ENCODE measurements at places on chromosomes 12 and 14.

GRCh38 chr14:33834466-33835260, 116.2 kb downstream of the EGLN3 start:
- no peak for DNase-seq

- no peak for DNase-seq
Observed at GRCh38 chr14:39034481-39035296, 68.3 kb downstream of the SEC23A start.

GRCh38 chr12:132558042-132558856, 52.1 kb downstream of the LRCOL1 start:
- peak; percentile 99 for DNase-seq

DNA sequence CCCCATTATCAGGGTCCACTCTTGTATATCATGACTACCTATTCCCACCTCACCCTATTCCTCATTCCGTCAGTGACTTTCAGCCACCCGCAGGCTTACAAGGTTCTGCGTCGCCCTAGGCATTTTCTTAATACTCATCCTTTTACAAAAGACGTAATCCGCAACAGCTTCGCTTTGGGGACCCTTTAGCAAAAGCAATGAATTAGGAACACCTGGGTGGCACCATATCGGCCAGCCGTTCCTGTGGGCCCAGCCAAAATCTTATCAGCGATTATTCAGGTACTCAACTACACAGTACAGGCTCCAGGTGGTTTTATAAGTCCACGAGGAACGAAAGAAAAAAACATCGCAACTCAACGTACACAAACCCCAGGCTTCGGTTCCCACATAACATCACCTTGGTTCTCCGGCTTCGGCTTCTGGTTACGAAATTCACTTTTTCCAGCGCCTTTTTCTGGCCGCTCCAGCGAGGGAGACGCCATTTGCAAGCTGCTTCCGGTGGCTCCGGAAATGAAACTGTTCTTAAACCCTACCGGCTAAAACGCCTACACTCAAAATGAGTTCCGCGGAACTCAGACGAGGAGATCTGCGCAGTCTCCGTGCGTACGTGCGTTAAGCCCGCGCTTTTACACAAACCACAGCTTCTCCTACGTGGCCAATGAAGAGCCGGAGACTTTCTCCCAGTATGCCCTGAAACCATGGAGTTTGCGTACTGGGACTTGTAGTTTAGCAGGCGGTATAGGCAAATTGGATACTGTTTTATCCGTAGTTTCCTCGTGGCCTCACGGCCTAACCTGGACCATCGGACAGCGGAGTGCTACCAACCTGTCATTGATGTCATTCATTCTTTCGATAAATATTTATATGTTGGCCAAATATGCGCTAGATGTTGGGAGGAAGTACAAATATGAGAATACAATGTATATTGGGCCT, at the start of gene KRR1:
Gene KRR1, minus strand, starts transcription at position 494 of the 933 bp plus-strand sequence. Its CDS starts 12 bp downstream, at position 482.
- peak; percentile 99 for DNase-seq

DNA sequence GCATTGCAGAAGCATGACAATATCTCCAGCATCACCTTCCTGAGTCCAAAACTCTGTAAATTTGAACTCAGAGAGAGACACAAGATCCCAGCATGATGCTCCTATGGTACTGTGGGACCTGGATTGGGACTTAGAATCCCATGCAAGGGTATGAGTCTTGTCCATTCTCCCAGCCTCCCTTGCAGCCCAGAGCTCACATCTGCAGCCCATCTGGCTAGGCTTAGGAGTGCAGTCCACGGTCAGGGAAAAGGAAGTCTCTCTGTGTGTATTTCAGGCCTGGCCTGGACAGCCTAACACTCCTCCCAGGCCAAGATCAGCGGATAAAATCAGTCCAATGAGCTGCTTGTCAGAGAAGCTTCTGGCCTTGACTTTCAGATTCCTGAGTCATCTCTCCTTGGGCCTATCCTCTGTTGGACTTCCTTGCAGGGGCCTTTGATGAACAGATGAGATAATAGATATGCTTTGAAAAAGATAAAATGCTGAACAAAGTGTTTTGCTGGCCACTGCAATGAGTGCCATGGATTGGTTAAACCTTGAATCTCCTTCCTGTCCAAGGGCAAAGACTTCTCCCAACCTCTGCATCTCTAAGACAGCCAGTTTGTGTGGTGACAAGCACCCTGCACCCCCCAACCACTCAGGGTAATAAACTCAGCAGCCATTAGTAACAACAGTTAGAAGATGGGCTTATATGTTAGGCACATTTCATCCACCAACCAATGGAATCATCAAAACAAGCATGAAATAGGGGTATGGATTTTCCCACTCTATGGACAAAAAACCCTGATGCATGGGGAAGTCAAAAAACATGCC, 412.8 kb upstream of the TBX3 start:
- DNase-seq = no peak

DNA sequence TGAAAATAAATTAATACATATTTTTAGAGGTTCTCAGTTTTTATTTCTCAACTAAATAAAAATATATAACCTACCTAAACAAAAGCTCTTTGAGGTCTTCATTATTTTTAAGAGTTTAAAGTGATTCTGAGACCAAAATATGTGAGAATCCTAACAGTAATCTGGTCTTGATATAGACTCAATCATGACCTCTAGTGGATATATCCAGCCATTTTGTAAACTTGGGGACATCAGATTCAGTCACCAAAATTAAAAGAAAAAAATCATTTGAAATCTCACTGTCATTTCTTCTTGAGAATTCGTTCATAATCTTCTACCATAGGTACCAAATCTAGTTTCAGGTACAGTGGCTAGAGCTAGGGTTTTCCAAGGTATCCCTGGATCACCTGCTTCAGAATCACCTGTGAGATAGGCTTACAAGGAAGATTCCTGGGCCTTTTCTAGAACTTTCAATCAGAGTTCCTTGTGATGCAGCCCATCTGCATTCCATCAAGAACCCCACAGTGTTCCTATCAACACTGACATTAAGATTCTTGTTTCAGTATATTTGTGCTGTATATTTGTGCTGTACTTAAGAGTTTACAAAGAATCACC, 214.9 kb downstream of the ADAMTS20 start:
- DNase-seq = peak; percentile 44

GRCh38 chr12:28872654-28873268, 276.3 kb upstream of the FAR2 start:
- DNase-seq = peak; percentile 77

DNA sequence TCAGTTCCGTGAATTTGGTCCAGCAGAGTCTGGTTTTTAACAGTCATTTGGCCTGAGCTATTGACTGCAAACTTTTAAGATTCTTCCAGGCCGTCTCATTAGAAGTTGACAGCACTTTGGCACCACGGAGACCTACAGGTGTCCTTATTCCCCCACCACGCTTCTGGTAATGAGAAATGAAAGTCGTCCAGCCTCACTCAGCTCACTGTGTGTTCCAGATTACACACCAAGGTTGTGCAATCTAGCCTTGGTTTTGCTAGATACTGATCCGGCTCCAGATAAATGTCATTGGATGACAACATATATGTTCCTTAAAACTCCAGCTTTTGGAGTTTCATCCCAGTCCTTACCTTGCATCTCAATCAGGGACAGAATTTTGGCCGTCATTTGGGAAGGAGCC, 210.4 kb downstream of the CHST11 start:
- DNase-seq = peak; percentile 54

DNA sequence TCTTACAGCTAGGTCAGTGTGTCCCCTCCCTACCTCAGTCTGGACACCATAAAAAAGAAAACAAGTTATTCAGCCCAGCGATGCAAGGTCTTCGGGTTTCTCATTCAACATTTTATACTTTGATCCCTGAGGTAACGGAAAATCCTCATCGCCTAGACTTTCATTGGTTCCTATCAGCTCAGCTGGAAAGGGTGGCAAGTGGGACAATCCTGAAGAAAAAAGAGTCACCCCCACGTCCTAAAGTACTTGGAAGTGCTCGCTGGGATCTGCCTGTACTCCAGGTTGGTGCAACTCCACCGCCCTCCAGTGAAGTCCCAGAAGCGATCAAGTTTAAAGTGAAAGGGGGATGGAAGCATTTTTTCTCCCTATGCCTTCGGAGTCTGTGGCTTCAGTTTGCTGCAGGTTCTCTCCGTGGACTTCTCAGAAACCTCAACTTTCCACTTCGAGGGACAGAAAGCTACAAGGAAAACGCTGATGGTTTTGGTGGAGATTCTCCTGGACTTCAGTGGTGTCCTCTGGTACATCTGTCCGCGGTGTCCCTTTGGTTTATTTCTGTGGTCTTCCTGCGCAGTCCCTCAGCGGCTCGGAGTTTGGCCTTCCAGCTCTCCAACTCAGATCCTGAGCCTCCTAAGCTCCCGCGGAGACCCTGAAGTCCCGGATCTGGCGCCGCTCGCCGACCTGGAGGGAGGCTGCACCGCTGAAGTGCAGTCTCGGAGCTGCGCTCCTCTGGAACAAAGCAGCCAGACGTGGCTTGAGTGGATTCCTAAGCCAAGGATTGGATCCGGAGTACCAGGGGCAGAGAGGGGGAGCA, 1.8 kb upstream of the LRFN5 start:
- no peak for DNase-seq

- DNase-seq = no peak
Observed at GRCh38 chr12:15443611-15444010, 121.3 kb downstream of the PTPRO start.

GRCh38 chr14:98120831-98121464, 1151.0 kb downstream of the BCL11B start:
- no peak for DNase-seq

DNA sequence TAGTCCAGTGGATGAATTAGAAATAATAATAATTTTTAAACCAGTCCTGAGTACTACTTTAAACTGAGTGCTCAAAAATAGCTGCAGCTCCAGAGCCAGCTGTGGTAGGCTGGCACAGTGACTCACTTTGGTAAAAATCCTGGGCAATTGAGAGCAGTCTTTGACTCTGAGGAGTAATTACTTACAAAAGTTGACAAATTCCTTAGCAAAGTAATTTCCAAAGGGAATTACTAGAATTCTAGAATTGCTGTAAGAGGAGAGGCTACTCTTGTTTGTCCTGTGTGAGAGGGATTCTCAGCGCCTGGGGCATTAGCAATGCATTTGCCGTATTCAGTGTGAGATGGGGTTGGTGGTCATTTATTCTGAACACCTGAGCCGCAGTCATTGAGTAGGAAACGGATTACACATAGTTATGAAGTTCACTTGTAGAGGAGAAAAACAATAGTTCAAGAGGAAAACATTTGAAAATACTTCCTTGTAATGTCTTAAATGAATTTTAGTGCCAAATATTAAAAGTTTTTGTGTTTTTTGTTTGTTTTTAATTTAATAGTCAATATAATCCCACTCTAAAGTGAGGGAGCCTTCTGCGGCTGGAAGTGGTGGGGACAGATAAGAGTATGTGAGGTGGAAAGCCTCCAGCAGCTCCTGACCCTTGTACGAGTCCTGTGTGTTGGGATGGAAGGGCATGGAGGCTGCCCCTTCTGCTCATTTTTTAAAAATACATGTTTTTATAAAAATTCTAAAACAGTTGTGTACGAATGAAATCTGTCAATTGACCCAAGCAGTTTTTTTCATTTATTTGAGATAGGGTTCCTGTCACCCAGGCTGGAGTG, 41.9 kb downstream of the EID3 start:
- no peak for DNase-seq

DNA sequence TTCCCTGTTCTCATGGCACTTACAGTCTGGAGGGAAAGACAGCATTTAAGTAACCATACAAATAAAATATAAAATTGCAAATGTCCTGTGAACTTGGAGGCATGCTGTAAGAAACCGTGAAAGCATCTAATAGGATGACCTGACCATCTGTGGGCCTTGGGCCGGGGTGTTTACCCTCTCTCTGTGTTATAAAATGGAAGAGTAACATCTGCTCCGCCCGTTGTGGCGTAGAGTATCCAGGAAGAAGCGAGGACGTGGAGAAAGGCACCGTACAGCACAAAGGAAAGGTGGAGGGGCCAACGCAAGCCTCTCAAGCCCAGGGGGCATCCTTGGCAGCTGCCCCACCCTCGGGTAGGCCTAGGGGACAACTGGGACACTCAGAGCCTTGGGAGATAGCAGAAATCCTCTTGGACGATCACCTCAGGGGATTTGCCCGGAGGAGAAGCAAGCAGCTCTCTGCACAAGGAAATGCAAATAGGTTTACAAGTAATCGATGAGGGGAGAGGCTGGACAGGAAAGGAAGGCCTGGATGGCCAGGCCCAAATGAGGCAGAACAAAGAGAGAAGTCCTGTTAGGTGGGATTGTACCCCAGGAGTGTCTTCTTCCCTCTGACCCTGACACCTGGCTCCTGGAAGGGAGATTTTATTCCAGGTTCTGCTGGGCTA, 26.2 kb downstream of the VSX2 start:
- no peak for DNase-seq

DNA sequence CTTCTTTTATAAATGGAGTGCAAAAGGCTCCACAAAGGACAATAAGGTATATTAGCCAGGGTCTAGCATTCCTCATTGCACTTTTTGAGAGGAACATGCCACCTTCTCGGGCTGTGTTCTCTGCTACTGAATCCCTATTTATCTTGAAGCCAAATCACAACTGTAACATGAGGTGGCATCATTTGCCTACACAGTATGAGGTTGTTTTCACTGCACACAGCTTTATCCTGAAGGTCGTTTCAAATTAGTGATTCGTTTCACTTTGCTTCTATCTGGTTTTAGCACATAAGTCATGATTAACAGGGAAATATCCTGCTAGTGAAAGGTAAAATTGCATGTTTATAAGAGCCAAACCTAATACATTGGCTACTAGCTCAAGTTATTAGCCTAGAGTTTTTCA, 153.8 kb downstream of the SLC35F4 start:
- no peak for DNase-seq

DNA sequence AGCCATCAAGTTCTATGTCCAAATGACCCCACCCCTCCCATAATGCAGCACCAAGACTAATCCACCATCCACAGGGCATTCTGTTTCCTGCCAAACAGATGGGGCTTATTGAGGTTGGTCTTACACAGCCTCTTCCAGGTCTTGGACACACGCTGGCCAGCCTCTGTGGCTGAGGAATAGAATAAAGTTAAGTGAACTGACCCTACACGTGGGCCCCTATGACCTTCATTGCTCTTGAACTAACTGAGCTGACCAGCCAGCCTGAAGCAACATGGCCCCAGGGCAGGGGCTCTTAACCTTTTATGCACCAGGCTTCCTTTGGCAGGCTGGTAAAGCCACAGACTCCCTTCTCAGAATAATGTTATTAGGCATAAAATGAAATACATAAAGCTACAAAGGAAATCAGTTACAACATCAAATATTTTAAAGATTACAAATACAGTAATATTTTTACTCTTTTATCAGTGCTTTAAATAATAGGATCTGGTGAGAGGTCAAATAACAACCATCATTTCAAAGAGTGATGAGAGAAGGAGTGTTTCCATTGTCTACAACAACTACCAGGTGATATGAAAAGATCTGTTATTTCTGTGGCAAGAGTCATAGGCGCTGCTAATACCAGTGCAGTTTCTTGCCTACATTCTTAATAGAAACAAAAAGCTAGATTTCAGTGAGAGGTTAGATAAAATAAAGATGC, 192.9 kb upstream of the NUDT4 start:
- DNase-seq = no peak

DNA sequence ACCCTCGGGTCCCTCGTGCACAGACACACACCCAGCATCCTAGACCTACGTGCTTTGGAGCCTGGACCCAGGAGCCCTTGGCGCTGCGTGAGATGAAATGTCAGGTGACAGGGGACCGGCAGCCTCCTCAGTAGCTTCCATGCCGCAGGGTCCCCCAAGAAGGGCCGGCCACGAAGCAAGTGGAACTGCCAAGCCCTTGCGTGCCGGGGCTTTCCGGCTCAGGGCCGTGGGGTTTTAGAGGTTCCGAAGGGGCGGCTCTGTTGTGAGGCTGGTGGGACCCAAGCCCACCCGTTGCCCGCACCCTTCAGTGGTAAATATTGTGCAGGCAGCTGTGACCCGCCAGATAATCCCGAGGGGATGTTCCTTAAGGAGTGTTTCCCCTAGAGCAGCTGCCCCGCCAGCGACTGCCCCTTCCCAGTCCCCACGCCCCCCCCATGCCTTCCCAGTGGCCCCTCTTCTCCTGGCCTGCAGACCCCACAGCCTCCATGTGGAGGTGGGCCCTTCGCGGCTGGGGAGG, 133.7 kb downstream of the ADGRD1 start:
- no peak for DNase-seq

All from NB4 (cell line).